ENCODE measurements at places on chromosomes 2 and 18. TPM values are rescaled to one million over a fixed set of nuclear protein-coding genes. Genes with fewer than 3 reads are reported as not detected.

The NIF3L1 gene
- 32.0 TPM for total RNA-seq

The DCDC2C gene
- total RNA-seq = not detected

The PRSS56 gene
- not detected for total RNA-seq

The C2orf72 gene
- total RNA-seq = 0.18 TPM

The PDE11A gene
- not detected for total RNA-seq

The MOGAT1 gene
- total RNA-seq = not detected

The CRYBA2 gene
- total RNA-seq = not detected

The R3HDM1 gene
- 49.7 TPM for total RNA-seq

The KLF7 gene
- total RNA-seq = 12.1 TPM

The MTCL1 gene
- total RNA-seq = 1.1 TPM

The STAT4 gene
- 53.0 TPM for total RNA-seq

The CD226 gene
- total RNA-seq = 150 TPM

The SPATA3 gene
- total RNA-seq = not detected

DNA sequence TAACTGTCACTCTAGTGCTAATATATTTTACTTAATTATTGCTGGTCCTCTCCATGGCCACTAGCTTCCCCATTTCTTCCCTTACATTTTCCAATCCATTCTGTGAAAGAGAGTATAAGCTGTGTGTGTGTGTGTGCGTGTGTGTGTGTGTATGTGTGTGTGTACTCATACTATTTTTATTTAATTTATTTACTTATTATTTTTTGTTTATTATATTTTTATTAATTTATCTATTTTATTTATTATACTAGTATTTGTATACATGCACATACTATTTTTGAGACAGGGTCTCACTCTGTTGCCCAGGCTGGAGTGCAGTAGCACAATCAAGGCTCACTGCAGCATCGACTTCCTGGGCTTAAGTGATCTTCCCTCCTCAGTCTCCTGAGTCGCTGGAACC lies 59.6 kb downstream of the IKZF2 start:
- no peak for DNase-seq
- H3K4me1 ChIP-seq = no peaks in the 10 kb centered on the region
- no peak overlapping the region for H3K27ac ChIP-seq
- H3K27me3 ChIP-seq = no peaks in the 10 kb centered on the region

DNA sequence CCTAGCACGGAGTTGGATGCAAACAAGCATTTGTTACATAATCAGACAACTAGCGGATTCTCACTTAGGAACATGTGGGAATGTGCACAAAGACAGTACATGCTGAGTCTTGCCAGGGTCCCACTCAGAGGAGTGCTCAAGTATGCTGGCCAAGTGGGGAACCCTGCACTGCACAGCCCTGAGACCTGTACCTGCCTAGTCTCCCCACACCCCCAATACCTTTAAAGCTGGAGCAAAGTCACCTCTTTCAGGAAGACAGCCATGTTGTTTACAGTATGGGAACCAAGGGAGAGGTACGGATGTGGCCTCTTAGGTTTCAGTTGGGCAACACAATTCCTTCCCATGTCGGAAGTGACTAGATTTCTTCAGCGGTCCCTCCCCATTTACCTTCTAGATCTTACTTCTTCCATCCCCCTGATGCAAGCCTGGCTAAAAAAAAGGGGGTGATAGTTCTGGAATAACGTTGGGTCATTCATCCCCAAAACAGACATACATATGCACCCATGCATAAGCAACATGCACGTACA lies 10.7 kb downstream of the CXCR1 start:
- DNase-seq = no peak
- no peaks in the 10 kb centered on the region for H3K36me3 ChIP-seq
- no peak overlapping the region for H3K4me3 ChIP-seq
- H3K27ac ChIP-seq = no peak overlapping the region
- no peaks in the 10 kb centered on the region for H3K27me3 ChIP-seq
- no peaks in the 10 kb centered on the region for H3K4me1 ChIP-seq

DNA sequence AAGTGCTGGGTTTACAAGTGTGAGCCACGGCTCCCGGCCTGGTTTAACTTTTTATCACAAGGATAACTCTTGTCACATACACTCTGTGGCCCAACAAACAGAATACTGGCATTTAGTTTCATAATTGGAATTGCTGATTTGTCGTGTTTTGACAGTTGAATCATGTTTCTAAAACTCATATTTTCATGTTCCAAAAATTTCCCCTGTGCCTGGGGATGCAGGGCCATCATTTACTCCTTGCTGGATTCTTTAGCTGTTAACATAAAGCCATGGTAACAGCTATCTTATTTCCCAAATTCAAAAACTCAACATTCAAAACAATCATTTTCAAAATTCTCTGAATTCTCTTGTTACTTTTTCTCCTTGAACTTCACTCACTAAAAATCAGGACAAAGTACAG lies 16.5 kb upstream of the ATG16L1 start:
- H3K4me1 ChIP-seq = peaks cover 38% of the 10 kb centered on the region
- H3K27me3 ChIP-seq = no peaks in the 10 kb centered on the region
- H3K4me3 ChIP-seq = no peak overlapping the region
- no peak for DNase-seq
- H3K36me3 ChIP-seq = no peaks in the 10 kb centered on the region

- no peaks in the 10 kb centered on the region for H3K27me3 ChIP-seq
- no peaks in the 10 kb centered on the region for H3K36me3 ChIP-seq
- H3K27ac ChIP-seq = no peak overlapping the region
- no peak overlapping the region for H3K4me3 ChIP-seq
Observed at GRCh38 chr18:49669403-49669802, 107.5 kb downstream of the LIPG start.

DNA sequence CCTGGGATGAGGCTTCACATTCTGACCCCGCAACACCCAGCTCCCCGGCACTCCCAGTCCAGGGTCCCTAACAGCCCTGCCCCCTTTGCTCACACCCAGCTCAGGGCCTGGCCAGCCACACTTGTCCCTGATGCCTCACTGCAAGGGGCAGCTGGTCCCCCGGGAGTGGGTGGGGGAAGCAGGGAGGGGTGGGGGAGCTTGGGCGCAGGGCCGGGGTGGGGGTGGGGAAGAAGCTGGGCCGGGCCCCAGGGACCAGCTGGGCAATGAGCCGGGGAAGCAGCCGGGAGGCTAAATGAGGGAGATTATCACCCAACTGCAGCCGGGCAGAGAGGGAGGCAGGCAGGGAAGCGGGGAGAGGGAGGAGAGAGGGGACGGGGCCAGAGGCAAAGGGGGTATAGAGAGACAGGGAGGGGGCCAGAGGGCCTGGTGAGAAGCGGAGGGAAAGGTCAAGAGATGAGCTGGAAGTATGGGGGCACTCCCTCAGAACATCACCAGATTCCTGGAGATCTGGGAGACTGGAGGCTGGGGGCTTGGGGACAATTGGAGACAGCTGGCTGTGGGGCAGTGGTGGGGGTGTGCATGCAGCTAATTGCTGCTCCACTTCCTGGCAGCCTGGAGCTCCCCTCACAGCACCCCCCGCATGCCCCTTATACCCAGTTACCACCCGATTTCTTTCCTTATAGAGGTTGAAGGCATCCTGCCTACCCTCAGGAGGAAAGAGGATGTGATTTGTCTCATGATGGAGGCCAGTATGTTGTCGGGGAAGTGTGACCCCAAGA lies 2.5 kb upstream of the ASIC4 start:
- H3K27ac ChIP-seq = no peak overlapping the region
- H3K4me3 ChIP-seq = no peak overlapping the region
- peaks cover 15% of the 10 kb centered on the region for H3K4me1 ChIP-seq

DNA sequence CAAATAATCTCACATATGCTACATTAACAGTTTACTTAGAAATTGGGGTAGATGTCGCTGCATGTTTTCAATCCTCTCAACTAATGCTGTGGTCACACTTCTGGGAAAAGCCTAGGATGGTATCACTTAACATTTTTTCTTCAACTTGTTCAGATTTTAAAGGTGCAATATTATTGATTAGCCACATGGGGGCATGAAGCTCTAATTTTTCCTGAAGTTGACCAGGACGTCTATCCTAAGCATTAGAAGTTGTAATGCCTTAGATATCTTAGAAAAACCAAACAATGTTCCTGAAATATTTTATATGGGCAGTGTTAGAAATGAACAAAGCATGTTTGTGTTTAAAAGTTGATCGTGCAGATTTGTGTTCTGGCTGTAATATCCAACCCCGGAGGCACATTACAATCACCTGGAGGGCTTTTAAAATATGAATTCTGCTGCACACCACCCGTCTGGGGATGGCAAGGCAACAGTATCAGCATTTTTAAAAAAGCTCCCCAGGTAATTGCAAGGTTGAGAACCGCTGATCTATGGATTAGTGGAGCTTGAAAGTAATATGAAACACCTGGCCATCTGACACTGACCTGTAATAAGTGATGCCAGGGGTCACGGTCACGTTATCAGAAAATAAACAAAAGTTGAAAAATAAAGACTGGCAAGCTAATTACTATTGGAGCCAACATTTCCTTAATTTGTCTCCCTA lies 100.5 kb upstream of the LMAN1 start:
- no peak overlapping the region for H3K4me3 ChIP-seq
- no peak overlapping the region for H3K27ac ChIP-seq
- no peaks in the 10 kb centered on the region for H3K36me3 ChIP-seq
- H3K27me3 ChIP-seq = no peaks in the 10 kb centered on the region
- DNase-seq = no peak

DNA sequence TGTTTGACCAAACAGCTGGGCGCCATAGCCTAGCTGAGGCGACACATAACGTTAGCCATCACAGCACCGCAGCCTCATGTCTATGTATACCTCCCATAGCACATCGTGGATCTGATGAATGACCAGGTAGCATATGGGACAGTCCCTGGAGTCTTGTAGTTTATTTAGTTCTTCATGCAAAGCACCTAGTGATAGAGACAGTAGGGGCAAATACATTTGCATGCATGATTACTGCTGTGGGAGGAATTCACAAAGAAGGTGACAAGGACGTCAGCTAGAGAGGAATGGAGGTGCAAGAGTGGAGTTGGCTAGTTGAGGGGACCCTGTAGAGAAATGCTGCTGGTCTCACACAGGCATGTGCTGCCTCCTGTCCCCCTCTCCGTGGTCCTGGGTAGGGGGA lies 478.9 kb upstream of the HS6ST1 start:
- H3K27ac ChIP-seq = no peak overlapping the region
- no peaks in the 10 kb centered on the region for H3K4me1 ChIP-seq
- H3K36me3 ChIP-seq = no peaks in the 10 kb centered on the region
- H3K4me3 ChIP-seq = no peak overlapping the region
- no peak for DNase-seq

DNA sequence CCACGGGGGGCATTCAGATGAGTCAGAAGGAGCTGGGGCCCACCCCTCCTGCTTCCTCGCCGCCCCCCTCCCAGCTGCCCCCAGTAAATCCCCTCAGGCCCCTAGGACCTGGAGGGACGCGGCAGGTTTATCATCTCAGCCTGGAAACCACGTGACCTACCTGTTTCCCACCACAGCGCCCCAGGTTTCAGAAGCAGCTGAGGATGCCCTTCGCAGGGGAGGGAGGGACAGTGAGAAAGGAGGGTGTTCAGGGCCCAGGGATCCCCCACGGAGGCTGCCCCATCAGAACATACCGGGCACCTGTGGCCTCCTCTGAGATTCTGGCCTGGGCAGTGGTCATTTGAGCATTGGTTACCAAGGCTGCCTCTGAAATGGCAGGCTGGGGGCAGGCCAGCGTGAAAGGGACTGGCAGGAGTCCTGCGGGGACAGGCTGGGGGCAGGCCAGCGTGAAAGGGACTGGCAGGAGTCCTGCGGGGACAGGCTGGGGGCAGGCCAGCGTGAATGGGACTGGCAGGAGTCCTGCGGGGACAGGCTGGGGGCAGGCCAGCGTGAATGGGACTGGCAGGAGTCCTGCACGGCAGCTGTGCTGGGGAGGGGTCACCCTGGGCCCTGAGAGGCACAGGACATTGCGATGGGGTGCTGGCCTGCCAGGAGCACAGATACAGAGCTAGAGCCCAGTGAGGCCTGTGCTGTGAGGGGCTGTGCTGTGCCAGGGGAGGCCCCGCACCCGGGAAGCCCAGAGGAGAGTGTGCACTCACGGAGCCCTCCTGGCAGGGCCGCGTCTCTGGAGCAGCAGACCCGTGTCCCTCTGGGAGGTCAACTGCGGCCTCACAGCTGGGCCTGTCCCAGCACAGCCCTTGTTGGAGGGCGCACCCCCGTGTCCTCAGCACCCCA lies 1.6 kb downstream of the NEU4 start:
- no peak overlapping the region for H3K4me3 ChIP-seq
- no peak overlapping the region for H3K27ac ChIP-seq
- no peaks in the 10 kb centered on the region for H3K4me1 ChIP-seq
- no peaks in the 10 kb centered on the region for H3K27me3 ChIP-seq
- no peak for DNase-seq

GRCh38 chr2:209614690-209615369 lies 156.8 kb upstream of the UNC80 start:
- H3K36me3 ChIP-seq = no peaks in the 10 kb centered on the region
- H3K27me3 ChIP-seq = no peaks in the 10 kb centered on the region
- no peak overlapping the region for H3K4me3 ChIP-seq

- no peak overlapping the region for H3K27ac ChIP-seq
- H3K36me3 ChIP-seq = no peaks in the 10 kb centered on the region
- H3K4me3 ChIP-seq = no peak overlapping the region
- no peak for DNase-seq
Observed at GRCh38 chr2:21740484-21740883, 616.7 kb downstream of the TDRD15 start.

DNA sequence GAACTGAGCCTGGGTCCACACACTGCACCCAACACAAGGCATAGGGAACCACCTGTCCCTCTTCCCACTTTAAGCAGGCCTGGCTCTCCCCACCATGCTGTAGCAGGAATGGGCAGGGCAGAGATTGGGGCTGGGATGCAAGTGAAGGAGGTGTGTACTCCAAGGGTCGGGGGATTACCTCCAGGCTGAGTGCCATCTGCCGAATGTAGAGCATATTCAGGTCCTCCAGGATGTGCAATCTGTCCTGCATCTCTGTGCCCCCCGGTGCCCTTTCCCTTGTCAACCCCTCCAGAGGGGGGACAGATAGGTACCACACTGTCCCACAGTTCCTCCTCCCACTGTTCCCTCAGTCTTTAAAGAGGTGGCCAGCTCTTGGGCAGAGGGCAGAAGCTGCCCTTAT lies 2.4 kb downstream of the RTKN start:
- peaks cover 26% of the 10 kb centered on the region for H3K27me3 ChIP-seq
- DNase-seq = no peak
- H3K4me3 ChIP-seq = no peak overlapping the region
- no peaks in the 10 kb centered on the region for H3K36me3 ChIP-seq

DNA sequence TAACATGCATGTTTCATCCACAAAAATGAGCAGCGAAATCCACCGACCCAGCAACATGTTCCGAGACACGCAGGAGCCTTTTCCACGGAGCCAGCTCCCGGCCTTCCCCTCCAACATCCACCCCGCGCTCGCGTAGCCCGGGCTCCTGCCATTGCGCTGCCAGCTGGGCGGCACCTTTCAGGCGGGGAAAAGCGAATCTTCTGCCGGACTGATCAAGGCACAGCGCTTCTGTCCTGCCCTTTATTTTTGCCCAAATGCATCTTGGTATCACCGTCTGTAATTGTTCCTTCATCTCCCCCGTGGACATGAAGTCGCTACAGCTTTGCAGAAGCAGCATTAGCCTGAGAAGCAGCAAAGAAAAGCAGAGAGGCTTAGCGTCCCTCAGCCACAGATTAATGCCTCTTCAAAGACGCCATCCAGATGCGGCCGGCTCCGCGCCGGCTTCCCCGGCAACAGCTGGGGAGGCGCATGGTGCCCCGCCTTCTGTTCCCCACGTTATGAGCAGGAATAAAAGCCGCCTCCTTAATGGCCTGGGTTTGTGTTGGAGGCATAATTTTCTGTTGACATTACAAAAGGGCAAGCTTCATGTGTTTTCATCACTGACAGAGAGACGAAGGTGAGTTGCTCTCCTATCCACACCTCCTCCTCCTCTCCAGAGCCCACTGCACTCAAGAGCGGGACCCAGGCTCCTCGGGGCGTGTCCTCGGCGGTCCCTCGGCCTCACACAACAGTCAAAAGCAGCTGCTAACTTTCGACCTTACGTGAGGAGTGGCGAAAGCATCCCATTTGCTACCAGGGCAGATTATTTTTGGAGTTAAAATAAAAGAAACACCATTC lies 122.1 kb upstream of the SALL3 start:
- H3K27me3 ChIP-seq = peaks cover 5% of the 10 kb centered on the region
- no peak overlapping the region for H3K4me3 ChIP-seq
- DNase-seq = no peak
- H3K27ac ChIP-seq = no peak overlapping the region
- H3K4me1 ChIP-seq = no peaks in the 10 kb centered on the region
